RWPE1 (cell line): ENCODE measurements at places on chromosomes 3 and 15.

GRCh38 chr3:59885101-59885500 lies 835.3 kb upstream of the CFAP20DC start:
- DNase-seq, result no peak

DNA sequence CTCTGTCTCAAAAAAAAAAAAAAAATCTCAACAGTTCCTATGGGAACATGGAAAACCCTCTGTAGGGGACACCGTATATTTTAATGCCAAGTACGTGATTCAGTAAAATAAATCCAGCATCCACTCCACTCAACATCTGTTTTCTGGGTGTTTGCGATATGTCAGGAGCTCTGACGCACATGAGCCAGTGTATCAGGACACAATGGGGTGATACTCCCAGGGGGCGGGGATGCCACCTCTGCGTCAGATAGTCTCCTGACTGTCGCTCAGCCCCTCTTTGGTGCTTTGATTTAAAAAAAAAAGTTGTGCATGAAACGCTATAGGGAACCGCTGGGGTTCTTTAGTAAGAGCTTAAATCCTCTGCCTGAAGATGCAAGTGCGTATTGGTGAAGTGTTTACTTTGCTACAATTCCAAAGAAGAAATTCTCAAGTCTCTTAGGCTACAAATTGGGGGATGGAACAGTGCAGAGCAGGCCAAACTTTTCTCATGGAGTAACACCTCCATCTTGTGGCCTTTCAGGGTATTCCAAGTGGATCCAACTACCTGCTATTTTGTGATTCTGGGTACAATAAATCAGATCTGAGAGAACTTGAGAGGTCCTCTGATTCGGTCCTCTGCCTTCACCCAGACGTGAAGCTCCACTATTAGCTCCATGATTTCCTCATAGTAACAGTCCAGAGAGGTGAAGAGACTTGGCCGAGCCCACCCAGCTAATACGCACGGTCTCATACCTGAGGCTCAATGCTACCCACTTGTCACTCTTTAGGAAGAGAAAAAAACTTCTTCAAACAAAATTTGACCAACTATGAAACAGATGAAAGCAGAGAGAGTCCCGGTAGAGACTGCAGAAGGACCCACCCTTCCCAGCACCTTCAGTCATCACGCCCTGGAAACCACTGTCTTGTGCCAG lies 9.3 kb upstream of the NR2E3 start:
- DNase-seq, result peak; percentile 75

- no peak for DNase-seq
These were observed 99.5 kb upstream of the OSBPL11 start for GRCh38 chr3:125694761-125695294.

- no peak for DNase-seq
These were observed 77.2 kb upstream of the WDR72 start for GRCh38 chr15:53836618-53837017.

- no peak for DNase-seq
These were observed 213.9 kb downstream of the OCA2 start for GRCh38 chr15:27885201-27885600.

DNA sequence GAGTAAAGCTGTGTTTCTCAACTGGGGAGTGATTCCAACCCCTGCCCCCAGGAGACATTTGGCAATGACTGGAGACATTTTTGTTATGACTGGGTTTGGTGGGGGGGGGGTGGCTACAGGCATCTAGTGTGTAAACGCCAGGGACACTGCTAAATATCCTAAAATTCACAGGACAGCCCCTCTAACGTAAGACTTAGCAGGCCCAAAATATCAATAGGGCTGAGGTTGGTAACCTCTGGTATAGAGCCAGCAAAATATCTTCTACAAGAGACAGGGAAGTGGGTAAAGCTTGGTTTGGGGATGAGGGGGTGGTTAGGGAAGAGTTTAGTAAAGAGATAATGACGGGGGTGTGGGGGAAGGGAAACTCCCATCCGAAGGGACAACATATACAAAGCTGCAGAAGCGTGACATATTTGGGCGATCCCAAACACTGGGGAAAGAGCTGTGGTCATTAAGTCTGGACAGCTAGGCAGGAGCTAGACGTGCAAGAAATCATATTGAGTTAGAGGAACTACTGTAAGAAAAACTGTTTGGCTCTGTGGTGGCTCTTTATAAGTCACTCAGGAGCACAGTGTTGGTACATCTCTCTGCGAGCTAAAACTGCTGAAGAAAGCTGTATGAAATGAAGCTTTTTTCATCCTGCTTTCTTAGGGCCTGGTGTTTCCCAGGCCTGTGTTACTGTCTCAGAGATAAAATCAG lies 697 bp upstream of the TRIM69 start:
- DNase-seq, result no peak

DNA sequence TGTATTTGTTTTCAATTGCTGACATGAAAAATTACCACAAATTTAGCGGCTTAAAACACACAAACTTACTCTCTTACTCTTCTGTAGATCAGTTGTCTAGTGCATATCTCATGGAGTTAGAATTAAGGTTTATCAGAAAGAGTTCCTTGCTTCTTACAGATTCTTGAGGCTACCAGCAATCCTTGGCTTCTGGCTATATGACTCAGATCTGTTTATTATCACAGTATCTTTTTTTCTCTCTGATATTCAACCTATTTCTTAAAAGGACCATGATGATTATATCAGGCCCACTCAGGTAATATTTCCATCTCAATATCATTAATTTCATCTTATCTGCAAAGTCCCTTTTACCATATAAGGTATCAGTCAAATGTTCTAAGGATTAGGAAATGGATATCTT lies 263.5 kb upstream of the BCHE start:
- no peak for DNase-seq

DNA sequence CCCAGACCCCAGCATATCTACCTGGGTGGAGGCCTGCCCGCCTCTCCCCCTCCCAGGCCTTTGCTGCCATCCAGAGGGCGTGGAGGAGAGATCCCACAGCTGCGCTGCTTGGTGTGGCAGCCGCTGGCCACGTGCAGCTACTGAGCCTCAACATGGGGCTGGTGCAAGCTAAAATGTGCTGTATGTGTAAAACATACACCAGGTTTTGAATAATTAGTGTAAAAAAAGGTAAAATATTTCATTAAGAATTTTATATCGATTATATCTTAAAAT lies 95.8 kb downstream of the SEC22A start:
- no peak for DNase-seq

- DNase-seq, result peak; percentile 59
These were observed 58.8 kb upstream of the SLC6A11 start for GRCh38 chr3:10757021-10757820.

- DNase-seq, result peak; percentile 23
These were observed 114.7 kb upstream of the SLC24A5 start for GRCh38 chr15:48006031-48006511.

- peak; percentile 22 for DNase-seq
These were observed 58.1 kb downstream of the CD200 start for GRCh38 chr3:112390783-112391641.

GRCh38 chr15:72474466-72474911 lies 359 bp downstream of the ARIH1 start:
- DNase-seq, result no peak

GRCh38 chr3:197521277-197522182 lies 34.2 kb downstream of the BDH1 start:
- no peak for DNase-seq

DNA sequence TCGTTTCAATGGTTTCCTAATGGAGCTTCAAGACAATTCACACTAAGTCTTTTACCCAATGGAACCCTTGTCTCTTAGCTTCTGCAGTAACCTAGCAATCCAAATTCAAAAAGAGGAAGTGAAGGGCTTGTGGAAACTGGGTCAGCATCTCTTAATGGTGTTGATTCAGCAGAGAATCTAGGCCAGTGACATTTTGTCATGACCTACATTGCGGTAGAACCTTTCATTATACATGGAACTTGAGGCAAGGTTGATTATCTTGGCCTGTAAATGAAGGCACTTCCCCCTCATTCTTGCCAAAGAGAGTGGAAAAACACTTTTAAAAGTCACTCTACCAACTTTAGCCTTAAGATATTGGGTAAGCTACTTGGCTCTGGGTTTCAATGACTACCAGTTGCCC lies 42.8 kb downstream of the C2CD4B start:
- no peak for DNase-seq

GRCh38 chr3:37190667-37191066 lies 16.3 kb upstream of the LRRFIP2 start:
- no peak for DNase-seq

DNA sequence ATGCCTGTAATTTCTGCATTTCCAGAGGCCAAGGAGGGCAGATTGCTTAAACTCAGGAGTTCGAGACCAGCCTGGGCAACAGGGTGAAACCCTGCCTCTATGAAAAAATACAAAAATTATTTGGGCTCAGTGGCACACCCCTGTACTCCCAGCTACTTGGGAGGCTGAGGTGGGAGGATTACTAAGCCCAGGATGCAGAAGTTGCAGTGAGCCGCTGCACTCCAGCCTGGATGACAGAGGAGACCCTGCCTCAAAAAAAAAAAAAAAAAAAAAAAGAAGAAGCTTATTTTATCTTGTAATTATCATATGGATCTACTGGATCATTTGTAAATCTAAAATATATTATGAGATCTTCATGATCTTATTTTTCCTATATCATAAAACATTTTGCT lies 84.1 kb downstream of the PPCDC start:
- no peak for DNase-seq

- DNase-seq, result no peak
These were observed 87.8 kb downstream of the ASB7 start for GRCh38 chr15:100690032-100690794.
